ENCODE measurements at places on chromosomes 2 and 18. TPM values are rescaled to one million over a fixed set of nuclear protein-coding genes. Genes with fewer than 3 reads are reported as not detected.

IL36RN gene
- total RNA-seq: not detected

TGIF1 gene
- 94.1 TPM for total RNA-seq

CFAP53 gene
- 0.10 TPM for total RNA-seq

TBR1 gene
- 0.10 TPM for total RNA-seq

ARHGAP28 gene
- total RNA-seq: 25.6 TPM

RGPD4 gene
- not detected for total RNA-seq

CD8B2 gene
- total RNA-seq: not detected

ATP8B1 gene
- total RNA-seq: 80.7 TPM
